ENCODE measurements at places on chromosomes 2 and 18.

DNA sequence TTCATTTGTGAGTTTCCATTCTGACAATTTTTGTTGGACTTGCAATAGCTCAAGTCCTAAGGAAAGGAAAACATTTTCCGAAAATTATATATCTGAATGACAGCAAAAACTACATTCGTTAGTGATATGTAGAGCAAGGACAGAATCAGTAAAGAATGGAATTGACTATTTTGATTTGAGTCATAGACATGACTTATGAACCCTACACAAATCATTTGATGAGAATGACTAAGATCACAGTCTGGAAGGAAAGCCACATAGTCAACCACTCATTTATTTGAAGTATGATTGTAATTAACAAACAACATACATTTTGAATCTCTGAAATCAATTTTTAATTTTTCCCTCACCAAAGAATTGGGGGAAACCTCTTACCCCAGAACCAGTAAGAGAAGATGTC, 231.6 kb upstream of the CRIM1 start:
- DNase-seq = no peak

DNA sequence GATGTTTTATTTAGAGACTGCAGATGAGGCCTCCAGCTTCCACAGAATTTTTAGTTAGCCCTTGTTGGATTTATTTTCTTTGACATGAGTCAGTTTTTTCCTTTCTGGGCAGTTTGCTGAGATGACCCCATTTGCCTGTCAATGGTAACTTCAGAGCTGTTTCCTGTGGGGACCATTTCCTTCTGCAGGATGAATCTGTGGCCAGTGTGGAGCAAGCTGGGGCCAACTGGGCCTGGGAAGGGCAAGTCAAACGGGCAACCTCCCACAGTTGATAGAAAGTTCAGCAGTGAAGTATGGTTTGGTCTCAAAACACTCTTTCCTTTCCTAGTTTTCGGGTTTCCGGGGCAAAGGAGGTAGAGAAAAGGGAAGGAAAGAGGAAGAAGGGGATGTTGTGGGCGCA, 291.4 kb upstream of the NRP2 start:
- DNase-seq = no peak

DNA sequence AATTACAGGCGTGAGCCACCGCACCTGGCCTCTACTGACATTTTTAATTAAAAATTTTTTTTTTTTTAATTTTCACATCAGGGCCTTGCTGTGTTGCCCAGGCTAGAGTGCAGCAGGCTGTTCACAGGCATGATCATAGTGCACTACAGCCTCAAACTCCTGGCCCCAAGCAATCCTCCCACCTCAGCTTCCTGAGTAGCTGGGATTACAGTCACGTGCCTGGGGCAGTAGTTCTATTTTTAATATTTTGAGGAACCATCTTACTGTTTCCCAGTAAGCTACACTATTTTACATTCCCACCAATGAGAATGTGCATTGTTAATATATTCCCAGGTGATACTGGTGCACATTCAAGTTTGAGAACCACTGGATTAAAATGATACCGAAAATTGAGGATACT, 92.7 kb downstream of the WDSUB1 start:
- no peak for DNase-seq

- DNase-seq = peak; percentile 15
These were observed 65.8 kb upstream of the CABLES1 start for GRCh38 chr18:23069481-23069880.

GRCh38 chr2:241994086-241994485, 124.6 kb downstream of the RTP5 start:
- DNase-seq = no peak

GRCh38 chr18:29313312-29313711, 1136.4 kb upstream of the CDH2 start:
- no peak for DNase-seq

DNA sequence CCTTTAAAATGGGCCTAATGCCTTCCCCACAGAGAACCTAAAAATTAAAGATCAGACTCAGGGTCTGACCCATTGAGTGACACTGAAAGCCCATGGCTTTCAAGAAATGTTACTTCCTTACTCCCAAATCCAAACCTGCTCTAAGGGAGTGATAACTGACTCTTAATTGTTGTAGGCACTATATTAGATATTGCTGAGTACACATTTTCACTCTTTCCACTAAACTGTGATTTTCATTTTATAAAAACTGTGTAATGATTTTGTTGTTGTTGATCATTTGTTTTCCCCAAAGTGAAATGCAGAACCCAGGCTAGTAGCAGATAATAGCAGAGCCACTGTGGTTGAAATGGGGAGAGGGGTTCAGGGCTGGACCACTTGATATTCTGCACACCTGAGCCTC, 87.1 kb downstream of the LRRTM1 start:
- DNase-seq = no peak

Data from stimulated activated CD4-positive, alpha-beta T cell treated with anti-CD3 and anti-CD28 coated beads, Interleukin-2, amount 100 ng/mL, for 24 hours (primary cell).